Endodermal cell (in vitro differentiated cells): ENCODE measurements at places on chromosomes 7 and 10.

DNA sequence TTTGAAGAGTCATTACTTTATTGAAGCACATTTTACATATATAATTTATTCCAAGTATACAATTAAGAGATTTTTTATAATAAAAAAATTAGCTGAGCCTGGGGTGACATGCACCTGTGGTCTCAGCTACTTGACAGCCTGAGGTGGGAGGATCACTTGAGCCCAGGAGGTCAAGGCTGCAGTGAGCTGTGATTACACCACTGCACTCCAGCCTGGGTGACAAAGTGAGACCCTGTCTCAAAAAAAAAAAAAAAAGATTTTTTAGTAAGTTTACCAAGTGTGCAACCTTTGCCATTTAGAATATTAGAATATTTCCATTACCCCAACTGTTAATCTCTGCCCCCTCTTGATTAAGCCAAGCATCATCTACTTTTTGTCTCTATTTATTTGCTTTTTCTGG, 196.0 kb downstream of the CCSER2 start:
- no peak for DNase-seq

DNA sequence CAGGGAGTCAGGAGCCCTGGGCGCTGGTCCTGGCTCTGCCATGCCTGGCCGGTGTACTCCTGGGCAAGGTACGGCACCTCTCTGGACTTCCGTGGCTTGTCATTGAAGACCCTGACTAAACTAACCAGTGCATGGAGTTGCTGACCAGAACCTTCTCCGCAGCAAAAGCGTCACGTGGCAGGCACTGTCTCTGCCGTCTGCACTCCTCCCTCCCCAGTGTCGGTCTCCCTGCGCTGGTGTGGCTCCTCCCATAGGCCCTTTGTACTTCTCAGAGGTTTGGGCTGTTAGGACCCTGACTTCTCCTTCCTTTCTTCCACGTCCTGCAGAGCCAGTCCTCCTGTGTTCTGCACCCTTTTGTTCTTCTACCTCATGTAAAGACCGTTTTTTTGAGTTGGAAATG, 100.6 kb upstream of the CREB5 start:
- DNase-seq: peak; percentile 60

GRCh38 chr10:4351723-4352413, 474.1 kb upstream of the AKR1E2 start:
- no peak for DNase-seq

DNA sequence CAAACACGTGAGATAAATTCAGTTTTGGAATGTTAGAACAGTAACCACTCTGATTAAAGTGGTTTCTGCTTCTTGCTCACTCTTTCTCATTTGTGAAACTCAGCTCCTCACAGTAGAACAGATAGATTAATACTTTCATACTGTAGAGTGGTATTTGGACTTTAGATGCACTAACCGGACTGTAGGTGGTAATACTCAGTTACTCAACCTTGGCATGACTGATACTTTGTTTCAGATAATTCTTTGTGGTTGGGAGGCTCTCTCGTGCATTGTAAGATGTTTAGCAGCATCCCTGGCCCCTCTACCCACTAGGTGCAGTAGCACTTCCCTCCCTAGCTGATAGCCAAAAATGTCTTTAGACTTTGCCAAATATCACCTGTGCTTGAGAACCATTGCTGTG, 37.6 kb downstream of the MCU start:
- no peak for DNase-seq

DNA sequence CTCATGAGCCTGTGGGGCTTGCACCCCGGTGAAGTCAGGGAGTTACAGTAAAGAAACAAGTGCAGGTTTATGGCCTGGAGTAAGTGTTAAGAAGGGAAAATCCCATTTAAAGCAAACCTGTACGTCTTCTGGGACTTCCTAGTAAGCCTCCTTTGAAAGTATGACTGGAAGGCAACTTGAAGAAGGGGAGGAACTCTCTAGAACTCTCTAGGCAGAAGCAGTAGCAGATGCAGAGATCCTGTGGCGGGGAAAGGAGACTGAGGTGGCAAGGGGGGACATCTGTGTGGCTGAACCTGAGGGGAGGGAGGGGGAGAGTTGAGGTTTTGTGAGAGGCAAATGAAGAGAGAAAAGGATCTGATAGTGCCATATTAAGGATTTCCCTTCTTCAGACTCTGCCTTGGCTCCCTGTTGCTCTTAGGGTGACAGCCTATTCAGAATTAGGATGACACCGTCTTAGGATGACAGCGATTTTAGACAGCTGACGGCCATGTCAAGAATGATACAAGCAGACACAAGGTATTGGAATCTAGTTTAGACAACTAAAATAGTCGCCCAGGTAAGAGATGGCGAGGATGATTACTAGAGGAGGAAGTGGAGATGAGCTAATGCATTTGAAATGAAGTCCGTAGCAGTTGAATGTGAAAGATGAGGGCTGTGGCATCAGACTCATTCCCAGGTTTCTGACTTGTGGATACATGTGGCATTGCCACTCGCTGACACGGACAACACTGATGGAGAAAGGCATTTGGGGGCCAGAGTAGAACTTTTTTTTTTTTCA, 29.0 kb downstream of the CUL1 start:
- DNase-seq: no peak

DNA sequence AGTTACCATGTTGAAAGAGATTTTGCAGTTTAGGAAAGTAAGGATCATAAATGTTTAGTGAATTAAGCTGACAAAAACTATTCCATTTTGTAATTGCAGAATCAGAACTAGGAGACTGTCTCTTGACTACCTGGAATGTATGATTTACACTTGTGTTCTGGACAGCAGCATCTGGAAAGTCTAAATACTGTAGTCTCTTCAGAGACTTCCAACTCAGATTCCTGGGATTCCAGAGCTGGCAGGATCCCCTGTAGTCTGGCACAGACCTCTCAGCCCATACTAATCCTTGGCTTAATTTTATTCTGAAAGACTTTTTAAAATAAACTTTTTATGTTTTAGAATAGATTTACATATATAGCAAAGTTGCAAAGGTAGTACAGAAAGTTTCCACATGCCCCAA, 452.7 kb downstream of the DPP6 start:
- DNase-seq: no peak

GRCh38 chr7:41476460-41476803, 226.5 kb downstream of the INHBA start:
- no peak for DNase-seq

GRCh38 chr7:81707196-81707595, 62.7 kb downstream of the HGF start:
- DNase-seq: no peak

GRCh38 chr7:25900877-25901276, 251.1 kb upstream of the NFE2L3 start:
- DNase-seq: no peak
